CD4-positive, CD25-positive, alpha-beta regulatory T cell (primary cell): ENCODE measurements at places on chromosomes 6 and 20. TPM values are rescaled to one million over a fixed set of nuclear protein-coding genes. Genes with fewer than 3 reads are reported as not detected.

DNA sequence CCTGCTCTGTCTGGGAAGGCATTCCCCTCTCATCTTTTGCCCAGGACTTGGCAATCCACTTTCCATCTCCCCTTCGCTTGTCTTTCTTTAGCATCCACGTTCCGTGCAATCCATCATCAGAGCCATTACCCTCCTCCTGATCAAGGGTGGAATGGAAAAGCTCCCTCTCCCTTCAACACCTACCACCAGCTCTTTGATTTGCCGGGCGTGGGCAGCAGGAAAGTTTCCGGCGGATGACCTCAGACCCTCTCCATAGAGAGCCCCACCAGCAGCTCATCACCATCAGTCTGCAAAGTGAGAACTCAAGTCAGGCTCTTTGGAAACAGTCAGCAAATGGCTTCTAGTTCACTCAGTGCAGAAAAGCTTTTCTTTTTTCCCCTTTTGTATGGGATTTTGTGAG is 76.2 kb downstream of the TSHZ2 start:
- H3K4me3 ChIP-seq: no peak overlapping the region
- H3K4me1 ChIP-seq: no peaks in the 10 kb centered on the region
- no peak overlapping the region for H3K27ac ChIP-seq
- H3K27me3 ChIP-seq: no peaks in the 10 kb centered on the region

GRCh38 chr20:5426026-5426425 is 109.3 kb upstream of the PROKR2 start:
- H3K4me1 ChIP-seq: no peaks in the 10 kb centered on the region
- no peaks in the 10 kb centered on the region for H3K36me3 ChIP-seq
- H3K27ac ChIP-seq: no peak overlapping the region
- no peak for DNase-seq
- no peak overlapping the region for H3K4me3 ChIP-seq

KCNQ5 gene
- total RNA-seq: 0.59 TPM

DNA sequence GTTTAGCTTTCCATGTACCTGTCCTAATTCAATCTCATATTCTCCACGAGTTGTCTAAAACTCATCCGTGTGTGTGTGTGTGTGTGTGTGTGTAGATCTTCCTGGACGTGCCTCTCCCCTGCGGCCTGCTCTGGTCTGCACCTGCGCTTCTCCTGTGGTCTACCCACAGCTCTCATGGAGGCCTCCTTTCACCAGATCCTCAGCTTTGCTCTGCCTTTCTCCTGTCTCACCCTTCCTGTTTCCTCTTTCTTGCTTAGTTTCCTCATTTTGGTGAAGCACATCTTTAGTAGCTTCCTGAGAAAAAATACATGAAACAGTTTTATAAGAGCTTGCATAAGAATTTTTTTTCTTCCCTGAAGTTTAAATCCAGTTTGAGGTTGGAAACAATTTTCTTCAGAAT is 18.1 kb downstream of the SLX4IP start:
- no peaks in the 10 kb centered on the region for H3K27me3 ChIP-seq
- DNase-seq: no peak
- peak overlapping the region; percentile 19 for H3K4me3 ChIP-seq
- H3K36me3 ChIP-seq: peaks cover 2% of the 10 kb centered on the region

DNA sequence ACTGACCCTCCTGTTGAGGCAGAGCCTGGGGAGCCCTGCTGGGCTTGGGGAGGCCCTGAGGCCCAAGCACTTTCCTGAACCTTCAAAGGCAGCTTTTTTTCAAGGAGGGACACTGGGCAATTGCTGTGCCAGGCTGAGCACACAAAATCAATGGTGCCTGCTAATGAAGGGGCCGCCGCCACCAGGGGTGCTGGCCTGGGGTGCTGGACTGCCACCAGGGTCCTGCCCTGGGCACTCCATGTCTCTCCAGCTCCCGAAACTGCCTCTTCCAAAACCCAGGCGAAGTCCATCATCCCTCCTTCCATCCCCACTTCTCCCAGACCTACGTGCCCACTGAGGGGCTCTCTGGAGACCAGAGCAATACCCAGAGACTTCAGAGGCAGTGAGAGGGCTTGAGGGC is 145.6 kb downstream of the GRM4 start:
- H3K27me3 ChIP-seq: no peaks in the 10 kb centered on the region
- no peak overlapping the region for H3K4me3 ChIP-seq
- no peaks in the 10 kb centered on the region for H3K36me3 ChIP-seq

SIRPB1 gene
- 2.4 TPM for total RNA-seq

LRFN2 gene
- not detected for total RNA-seq

DNA sequence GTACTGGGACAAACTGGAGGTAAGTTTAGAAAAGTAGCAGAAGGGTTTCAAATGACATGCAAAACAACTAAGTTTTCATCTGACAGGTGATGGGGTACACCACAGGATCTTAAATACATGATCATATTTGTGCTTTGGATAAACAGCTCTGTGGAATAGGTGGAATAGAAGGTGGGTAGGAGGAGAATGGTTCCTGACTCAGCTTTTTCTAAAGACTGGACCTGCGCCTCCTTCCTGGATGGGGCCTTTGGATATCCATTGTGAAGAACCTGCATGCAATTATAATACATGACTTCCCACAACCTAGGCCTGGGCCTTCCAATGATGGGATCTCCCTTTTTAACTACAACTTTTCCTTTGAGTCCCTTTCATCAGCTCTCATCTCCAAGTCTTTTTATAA is 145.9 kb downstream of the AHI1 start:
- H3K27me3 ChIP-seq: no peaks in the 10 kb centered on the region
- DNase-seq: no peak
- H3K36me3 ChIP-seq: no peaks in the 10 kb centered on the region

- H3K27ac ChIP-seq: peak overlapping the region; percentile 23
- no peaks in the 10 kb centered on the region for H3K27me3 ChIP-seq
- H3K4me1 ChIP-seq: peaks cover 36% of the 10 kb centered on the region
- H3K36me3 ChIP-seq: peaks cover 38% of the 10 kb centered on the region
- no peak for DNase-seq
Observed at GRCh38 chr6:30726506-30727413, 6.6 kb downstream of the TUBB start.
